Forelimb muscle (tissue), 1 donor: ENCODE measurements at places on chromosomes 3 and 15. TPM values are rescaled to one million over a fixed set of nuclear protein-coding genes. Genes with fewer than 3 reads are reported as not detected.

CLDN16 gene
- 0.13 TPM for polyA plus RNA-seq

- DNase-seq, result no peak
These were observed 96.0 kb downstream of the LRRK1 start for GRCh38 chr15:101014921-101015841.

- no peak for DNase-seq
These were observed at the start of gene ADCY5 for GRCh38 chr3:123448536-123449101. Gene ADCY5 (minus strand): TSS chr3:123449090. CDS start chr3:123448545, 545 bp downstream.

- DNase-seq, result no peak
These were observed 53.3 kb upstream of the GLCE start for GRCh38 chr15:69107025-69107620.

- DNase-seq, result no peak
These were observed 54.7 kb upstream of the KLF13 start for GRCh38 chr15:31271711-31272557.

GRCh38 chr3:194077602-194078001 lies 58.3 kb upstream of the HES1 start:
- no peak for DNase-seq

DNA sequence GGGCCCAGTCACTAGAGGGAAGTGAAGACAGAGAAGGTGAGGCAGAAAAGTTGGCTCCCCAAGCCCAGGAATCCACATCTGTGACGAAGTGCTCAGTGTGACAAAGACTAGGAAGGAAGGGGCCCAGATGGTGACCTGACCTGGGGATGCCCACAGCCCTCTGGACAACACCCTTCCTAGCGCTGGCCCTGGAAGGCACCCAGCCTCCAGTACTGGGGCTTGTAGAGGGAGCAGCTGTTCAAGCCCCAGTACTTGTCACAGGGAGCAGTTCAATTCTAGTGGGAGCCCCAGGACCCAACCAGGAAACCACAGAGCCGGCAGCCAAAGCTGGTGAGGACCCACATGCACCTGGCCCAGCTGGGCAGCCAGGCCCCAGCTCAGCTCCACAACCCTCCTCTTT lies 190.8 kb downstream of the XXYLT1 start:
- no peak for DNase-seq

ARNT2 gene
- polyA plus RNA-seq, result 6.6 TPM

- no peak for DNase-seq
These were observed 70.1 kb downstream of the SLC12A8 start for GRCh38 chr3:125142420-125142778.

- no peak for DNase-seq
These were observed 32.9 kb upstream of the CTSH start for GRCh38 chr15:78977591-78978347.

VILL gene
- 5.8 TPM for polyA plus RNA-seq

- DNase-seq, result no peak
These were observed 12.4 kb upstream of the IREB2 start for GRCh38 chr15:78425643-78426042.

GRCh38 chr15:62431817-62432216 lies 266.7 kb upstream of the C2CD4B start:
- no peak for DNase-seq

CRYBG3 gene
- polyA plus RNA-seq, result 23.3 TPM

- no peak for DNase-seq
These were observed 70.3 kb upstream of the OCA2 start for GRCh38 chr15:28169366-28169765.

LARP6 gene
- 11.4 TPM for polyA plus RNA-seq

DZIP1L gene
- 6.9 TPM for polyA plus RNA-seq

GRCh38 chr15:83356501-83357399 lies 72.3 kb upstream of the BNC1 start:
- no peak for DNase-seq

- DNase-seq, result no peak
These were observed 19.3 kb upstream of the SLC24A5 start for GRCh38 chr15:48101376-48101961.

TMCO5A gene
- polyA plus RNA-seq, result not detected

SLC7A14 gene
- 0.23 TPM for polyA plus RNA-seq

DNA sequence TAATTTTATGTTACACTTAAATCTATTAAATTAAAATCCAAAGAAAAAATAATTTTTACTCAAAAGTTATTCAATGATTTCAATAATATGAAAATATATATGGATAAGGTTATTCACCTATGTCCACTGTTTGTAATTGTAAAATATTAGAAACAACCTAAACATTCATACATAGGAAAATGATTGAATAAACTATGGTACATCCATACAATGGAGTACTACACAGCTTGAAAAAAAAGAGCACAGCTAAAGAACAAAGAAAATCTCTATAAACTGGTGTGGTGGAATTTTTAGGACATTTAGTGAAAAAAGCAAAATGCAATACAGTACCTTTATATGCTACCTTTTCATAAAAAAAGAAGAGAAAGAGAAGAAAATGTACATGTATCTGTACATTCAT lies 52.8 kb downstream of the SHOX2 start:
- no peak for DNase-seq

- DNase-seq, result no peak
These were observed 101.6 kb downstream of the SRGAP3 start for GRCh38 chr3:9147896-9148266.

CAMKV gene
- polyA plus RNA-seq, result 0.13 TPM

DNA sequence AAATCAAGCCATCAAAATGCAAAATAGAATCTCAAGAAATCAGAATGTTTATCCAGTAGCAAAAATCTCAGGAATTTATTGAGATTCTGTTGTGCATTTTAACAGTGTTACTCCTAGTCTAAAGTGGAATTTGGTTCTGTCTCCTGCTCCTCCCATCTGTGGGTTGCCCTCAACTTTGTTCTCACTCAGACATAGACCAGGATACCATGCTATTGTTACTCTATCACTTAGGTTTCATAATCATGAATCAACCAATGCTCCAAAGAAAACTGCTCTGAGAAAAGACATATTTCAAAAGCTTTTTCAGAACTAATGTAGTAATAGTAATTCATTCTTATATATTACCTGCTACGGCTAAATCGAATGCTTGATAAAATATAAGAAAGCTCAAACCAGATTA lies 274.7 kb downstream of the RBMS3 start:
- DNase-seq, result no peak

DNA sequence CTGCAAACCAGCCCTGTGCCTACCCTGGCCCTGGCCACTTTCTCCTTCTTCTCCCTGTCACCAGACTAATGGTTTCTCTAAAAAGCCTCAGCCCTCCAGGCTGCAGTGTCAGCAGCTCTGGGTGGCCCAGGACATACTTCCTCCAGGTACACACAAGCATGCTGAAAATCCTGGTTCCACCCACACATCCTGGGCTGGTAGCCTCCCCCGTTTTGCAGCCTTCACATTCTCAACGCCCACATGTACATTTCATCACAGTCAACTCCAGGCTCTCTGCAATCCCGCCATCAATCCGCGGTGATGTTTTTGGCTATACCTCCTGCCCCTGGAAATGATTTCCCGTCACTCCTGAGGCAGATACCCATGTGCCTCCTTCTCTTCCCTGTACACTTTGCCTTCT lies 59.4 kb downstream of the MAGEF1 start:
- DNase-seq, result no peak

SEMA3F gene
- polyA plus RNA-seq, result 9.0 TPM

DNA sequence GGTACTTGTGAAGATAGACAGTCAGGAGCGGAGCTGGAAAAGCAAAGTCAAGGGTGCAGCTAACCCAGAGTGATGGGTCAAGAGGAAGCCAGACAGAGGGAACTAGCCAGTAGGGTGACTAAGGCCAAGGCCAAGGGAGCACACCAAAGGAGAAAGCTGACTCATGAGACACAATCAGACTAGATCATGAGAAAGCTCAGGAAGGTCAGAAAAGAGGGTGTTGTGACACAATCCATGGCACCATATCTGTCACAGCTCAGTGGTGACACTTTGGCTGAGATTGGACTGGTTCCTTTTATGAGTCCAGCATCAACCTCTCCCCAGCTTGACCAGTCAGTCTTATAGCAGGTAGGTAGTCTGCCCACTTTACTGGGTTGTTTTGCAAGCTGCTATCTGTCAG lies 22.2 kb downstream of the P2RY1 start:
- DNase-seq, result no peak

XYLB gene
- polyA plus RNA-seq, result 2.9 TPM

NR1I2 gene
- 0.33 TPM for polyA plus RNA-seq

- no peak for DNase-seq
These were observed 150.7 kb downstream of the FOXB1 start for GRCh38 chr15:60154764-60155325.

DNA sequence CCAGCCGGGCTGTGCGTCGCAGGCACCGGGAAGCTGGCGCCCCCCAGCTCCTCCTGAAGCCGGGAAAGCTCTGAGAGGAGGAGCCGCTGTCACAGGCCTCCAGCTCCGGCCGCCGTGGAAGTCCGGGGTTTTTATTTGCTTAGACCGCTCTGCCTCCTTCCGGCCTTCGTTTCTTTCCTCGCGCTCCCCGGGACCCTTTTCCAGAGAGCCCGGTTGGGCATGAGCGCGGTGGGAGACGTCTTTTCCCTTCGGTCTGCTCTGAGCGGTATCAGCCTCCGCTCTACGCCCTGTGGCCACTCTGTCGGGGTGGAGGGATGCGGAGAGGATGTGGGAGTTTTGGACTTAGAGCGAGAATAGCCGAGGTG lies 559 bp downstream of the SENP5 start:
- no peak for DNase-seq

DNA sequence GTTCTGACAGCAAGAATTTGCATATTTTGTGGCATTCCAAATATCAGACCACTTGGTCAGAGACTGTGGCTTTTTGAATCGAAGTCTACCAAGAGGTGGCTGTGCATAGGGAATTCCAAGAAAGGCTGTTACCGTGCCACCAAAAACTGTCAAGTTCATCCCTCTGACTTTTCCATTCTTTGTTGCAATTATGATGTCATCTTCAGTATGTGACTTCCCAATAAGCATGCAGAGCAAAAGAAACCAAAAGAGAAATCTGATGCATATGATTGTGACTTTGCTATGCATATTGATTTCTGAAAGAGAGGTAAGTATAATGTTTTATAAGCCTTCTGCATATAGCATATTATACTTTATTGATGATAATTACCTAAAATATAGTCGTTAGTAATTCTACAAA lies 6.5 kb downstream of the BCHE start:
- DNase-seq, result no peak

SENP7 gene
- 36.9 TPM for polyA plus RNA-seq

GRCh38 chr15:57932348-57932747 lies 133.2 kb downstream of the ALDH1A2 start:
- DNase-seq, result no peak

DNA sequence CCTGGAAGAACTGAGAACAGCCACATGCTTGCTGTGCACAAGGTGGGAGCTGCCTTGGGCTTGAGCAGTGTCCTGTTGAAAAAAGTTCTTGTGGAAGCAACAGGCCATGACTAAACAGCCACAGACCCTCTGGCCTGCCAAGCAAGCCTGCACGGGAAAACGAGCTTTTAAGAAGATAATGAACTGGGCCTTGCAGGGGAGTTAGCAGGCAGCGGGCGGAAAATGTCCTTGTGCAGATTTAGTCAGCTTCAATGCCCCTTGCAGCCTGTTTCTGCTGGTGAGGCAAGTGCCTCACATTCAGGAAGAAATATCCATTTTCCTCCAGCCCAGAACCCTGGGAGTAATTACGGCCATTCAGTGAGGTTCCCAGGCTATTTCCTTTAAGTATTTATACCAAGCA lies 126.2 kb upstream of the KLHL25 start:
- no peak for DNase-seq

- DNase-seq, result no peak
These were observed 370.0 kb upstream of the FRG2C start for GRCh38 chr3:75294124-75294523.

RBP2 gene
- 0.32 TPM for polyA plus RNA-seq

DNA sequence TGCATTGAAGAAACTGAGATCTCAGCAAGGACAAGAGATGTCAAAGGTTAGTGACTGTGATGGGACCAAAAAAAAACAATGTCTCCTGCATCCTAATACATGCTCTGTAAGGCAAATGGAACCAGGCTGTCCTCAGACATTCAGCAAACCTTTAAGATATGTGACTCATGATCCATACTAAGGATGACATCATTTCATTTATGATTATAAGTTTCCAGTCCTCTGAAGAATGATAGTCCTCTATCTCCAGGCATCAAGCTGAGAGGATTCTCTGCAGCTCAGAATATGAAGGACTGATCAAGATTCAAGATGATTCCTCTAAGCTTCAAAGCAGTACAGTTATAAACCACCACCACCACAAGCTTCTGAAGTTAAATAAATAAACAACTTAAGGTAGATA lies 47.6 kb downstream of the SSR3 start:
- DNase-seq, result no peak

DNA sequence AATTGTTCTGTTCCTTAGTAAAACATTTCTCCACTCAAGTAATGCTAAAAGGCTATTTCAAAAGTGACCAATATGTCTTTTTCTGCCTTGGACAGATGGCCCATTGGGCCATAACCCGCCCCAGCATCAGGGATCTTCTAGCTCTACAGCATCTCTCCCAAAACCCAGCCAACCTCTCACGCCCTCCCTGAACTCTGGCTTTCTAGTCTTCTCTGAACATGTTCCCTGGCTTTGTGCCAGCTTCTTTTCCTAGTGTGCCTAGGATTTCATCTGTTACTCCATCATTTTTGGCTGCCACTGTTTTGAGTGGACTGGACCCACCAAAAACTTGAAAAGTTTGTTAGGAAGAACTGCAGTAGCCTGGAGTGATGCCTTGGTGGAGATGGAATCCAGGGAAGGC lies 30.7 kb downstream of the TRPM1 start:
- no peak for DNase-seq

- DNase-seq, result no peak
These were observed 534.5 kb upstream of the KCNMB2 start for GRCh38 chr3:178001670-178002101.

- no peak for DNase-seq
These were observed 188.9 kb downstream of the FMN1 start for GRCh38 chr15:33005582-33005981.

- no peak for DNase-seq
These were observed 85.9 kb downstream of the PEX5L start for GRCh38 chr3:179950840-179951239.

DNA sequence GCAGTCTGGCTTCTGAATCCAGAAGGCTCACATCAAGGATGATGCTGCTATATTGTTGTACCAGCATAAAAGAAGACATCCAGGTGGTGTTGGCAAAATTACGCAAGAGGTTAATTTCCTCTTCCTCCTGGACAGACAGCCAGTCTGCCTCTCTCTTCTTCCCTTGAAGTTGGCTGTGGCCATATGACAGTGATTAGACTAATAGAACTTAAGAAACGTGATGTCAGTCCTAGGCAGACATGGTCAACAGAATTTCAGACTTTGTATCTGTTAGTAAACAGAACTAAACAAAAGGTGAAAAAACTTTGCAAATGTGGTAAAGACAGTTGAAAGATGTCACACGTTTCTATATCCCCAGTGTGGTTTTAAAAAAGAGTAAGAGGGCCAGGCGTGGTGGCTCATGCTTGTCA lies 465.2 kb upstream of the NR2F2 start:
- DNase-seq, result no peak

PLA2G4E gene
- 2.0 TPM for polyA plus RNA-seq

DNA sequence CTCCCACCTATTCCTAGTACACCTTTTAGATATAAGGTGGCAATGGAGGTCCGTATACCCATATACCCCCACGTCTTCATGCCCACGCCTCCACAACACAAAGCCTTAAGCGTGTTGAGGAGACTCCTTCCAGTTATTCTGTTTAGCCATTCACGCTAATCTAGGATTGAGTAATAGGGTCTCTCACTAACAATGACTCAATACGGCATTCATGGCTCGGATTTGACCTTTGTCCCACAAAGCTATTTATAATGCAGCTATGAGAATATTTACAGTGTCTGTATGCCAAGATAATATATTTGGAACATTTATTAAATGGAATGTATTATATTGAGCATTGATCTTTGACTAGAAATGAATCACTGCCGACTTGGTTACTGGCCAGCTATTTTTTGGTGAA lies 215.8 kb downstream of the KCNH8 start:
- no peak for DNase-seq
